AG04449 (cell line): ENCODE measurements at places on chromosomes 12 and 14.

- no peak for DNase-seq
These were observed 22.3 kb downstream of the HDAC7 start for GRCh38 chr12:47797441-47797840.

GRCh38 chr14:92466059-92466458 lies 47.5 kb upstream of the RIN3 start:
- no peak for DNase-seq

DNA sequence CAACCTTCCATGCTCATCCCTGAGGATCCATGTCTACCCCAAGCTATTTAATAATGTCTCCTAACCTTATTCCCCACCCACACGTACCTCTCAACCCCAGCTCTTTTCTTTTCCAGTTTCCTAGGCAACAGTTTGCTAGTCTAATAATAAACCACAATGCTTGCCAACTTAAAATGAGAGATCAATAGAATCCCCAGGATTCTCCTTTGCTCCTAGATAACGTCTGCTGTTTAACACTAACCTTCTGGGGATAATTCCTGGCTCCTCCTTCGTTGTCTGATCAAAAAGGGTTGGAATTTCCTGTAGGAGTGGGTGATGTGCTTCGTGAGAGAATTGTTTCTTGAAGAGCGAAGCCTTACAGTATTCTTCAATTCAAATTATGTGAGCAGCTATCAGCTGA lies 42.2 kb upstream of the DBX2 start:
- no peak for DNase-seq

- DNase-seq = no peak
These were observed 42.5 kb downstream of the DUSP6 start for GRCh38 chr12:89309815-89310214.

- DNase-seq = no peak
These were observed 7.4 kb upstream of the HSPB8 start for GRCh38 chr12:119171291-119171690.

DNA sequence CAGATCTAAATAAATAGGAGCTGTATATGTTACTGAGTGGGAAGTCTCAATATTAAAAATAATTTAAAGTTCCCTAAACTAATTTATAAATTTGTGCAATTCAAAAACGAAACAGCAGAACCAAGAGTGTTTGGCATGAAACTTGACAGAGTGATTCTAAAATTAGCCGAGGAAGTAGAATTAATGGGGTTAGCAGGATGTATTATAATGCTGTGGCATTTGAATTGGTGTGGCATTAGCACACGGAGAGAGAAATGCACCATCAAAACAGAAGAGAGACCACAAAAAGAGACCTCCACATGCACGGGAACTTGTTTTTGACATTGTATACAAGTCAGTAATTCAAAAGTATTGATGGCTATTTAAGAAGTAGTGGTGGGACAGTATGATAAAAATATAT lies 366.0 kb upstream of the RGS6 start:
- DNase-seq = no peak

GRCh38 chr12:49789992-49790391 lies 38.2 kb downstream of the NCKAP5L start:
- no peak for DNase-seq

DNA sequence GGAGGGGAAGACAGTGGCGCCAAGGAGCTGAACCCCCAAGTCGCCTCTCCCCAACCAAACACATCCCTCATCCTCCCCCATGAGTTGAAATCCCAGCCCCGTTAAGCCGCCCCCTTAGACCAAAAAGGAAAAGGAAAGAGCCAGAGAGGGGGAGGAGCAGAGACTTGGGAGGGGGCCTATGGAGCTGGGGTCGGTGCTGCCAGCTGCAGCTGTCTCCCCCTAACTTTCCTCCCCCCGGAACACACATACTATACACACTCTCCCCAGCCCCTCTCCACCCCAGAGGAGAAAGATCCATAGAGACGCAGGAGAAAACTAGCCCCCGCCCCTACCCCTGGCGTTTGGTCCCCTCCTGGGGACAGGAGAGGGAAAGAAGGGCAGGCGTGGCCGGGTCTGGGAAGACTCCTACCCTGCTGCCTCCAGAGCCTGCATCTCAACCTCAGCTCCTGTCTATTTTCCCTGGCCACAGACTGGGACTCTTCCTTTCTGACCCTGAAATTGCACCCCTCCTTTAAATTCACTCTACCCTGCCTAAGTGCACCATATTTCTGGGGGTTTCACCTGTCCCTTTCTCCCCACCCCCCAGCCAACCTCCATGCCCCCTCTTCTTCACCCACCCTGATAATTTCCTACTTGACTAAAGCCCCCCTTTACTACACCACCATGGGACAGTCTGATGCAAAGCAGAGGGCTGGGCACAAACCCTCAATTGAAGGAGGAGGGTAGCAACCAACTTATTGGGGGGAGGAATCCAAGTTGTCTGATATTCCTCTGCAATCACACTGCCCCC lies 1.7 kb upstream of the HOXC9 start:
- no peak for DNase-seq

DNA sequence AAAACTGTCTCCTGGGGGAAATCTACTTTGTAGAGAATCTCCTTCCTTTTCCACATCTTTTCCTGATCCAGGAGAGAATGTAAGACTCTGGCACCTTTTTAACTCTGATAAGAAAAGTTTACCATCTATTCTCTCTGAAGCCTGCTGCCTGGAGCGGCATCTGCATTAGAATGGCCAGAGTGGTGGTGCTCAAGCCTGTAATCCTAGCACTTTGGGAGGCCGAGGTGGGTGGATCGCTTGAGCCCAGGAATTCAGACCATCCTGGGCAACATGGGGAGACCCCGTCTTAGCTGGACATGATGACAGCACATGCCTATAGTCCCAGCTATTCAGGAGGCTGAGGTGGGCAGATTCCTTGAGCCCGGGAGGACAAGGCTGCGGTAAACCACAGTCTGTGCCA lies 1.4 kb upstream of the CHFR start:
- DNase-seq = no peak

GRCh38 chr12:41709012-41709411 lies 435.7 kb downstream of the GXYLT1 start:
- no peak for DNase-seq

DNA sequence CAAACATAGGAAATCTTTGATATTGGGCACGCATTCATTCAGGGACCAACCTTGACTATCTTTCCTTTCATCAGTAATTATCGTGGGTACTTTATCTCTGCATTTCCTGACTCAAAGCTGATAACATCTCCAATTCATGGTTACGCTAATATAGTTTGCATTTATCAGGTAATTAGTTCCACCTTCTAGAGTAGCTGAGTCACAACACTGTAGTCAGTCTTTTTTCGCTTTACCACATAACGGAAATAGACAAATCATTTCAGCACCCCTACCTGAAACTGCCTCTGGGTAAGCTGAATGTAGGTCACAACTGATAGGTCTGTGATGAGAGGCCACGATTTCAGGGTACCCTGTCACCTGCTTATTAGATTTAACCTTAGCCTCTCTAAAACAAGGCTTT lies 36.7 kb upstream of the IL22 start:
- no peak for DNase-seq

GRCh38 chr12:45907955-45908354 lies 82.4 kb downstream of the SCAF11 start:
- DNase-seq = no peak

DNA sequence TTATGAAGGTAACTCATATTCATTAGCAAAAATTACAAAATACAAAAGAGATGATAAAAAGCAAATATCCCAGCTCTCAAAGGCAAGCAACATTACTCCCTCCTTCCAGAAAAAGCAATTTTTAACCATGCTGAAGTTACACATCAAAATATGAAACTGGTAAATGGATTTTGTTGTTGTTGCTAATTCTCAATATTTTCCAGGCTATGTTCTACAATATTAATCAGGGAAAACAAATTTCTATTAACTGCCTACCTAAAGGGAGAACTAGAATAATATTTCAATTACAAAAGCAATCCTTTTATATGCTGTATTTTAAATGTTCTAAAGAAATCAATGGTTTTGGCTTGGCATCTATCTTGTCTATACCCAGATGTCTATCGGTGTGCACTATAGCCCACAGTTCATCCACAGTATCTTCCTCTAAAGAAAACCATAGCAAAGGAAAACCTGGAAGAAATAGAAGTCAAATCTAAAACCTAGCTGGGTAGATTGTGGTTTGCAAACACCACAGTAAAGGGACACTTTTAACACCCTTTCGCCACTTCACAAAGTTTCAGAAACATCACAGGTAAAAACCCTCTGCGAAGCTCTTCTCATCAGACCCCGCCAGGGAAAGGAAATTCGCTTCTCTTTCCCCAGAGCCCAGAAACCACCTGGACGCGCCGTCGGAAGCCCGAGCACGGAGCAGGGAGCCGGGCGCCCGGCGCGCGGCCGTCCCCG lies 32.0 kb downstream of the TC2N start:
- DNase-seq = no peak

GRCh38 chr12:120095331-120095730 lies 21.2 kb downstream of the RAB35 start:
- no peak for DNase-seq

GRCh38 chr12:108337235-108338223 lies 1.6 kb downstream of the CMKLR1 start:
- DNase-seq = no peak

DNA sequence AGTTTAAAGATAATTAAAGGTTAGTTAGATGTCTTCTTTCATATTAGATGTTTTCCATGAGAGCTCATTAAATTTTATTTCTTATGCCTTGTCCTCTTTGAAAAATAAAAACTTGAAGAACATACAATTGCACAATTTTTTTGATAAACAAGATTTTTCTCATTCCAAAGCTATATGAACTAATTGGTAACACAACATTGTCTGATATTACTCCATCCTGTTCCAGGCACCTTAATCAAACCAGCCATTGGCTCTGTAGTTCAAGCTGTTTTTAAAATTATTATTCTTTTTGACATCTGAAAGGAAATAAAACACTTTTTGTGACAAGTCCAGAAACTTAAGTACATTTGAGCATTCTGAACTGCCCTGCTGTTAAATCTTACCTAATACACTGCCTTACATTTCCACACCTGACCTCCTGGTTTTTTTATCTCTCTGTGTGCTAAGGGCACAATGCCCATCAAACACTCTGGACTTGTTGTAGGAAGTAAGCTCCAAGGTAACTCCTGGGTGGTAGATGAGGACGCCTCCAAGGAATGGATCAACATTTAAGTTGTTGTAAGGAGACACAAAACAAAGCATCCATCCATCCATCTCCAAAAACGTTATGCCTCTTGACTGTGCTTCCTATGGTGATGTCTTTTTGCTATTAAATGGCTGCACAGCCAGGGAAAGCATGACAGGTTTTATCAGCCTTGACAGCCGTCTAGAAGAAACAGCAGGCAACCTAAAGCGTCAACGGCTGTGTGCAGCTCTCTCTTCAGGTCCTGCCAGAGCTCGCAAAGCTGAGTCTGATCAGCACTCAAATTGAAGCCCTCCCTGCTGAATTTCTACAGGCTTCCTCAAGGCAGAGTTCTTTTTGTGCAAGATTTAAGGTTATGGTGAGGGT lies 449.9 kb upstream of the FLRT2 start:
- DNase-seq = no peak

DNA sequence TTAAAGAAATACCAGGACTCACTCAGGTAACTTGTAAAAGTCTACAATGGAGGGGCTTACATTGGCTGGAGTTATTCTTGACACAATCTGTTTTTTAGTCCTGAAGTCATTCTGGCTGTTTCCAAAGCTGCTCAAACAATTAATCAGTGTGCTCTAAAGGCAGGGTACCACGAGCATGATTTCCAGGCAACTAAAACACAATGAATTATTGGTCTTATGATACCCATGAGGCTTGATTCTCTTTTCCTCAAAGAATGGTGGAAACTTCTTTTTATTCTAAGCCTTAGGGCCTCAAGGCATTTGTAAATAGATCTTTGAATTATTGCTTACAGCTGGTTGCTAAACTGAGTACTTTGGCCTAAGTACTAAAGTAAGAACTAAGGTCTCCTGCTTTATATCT lies 199.8 kb upstream of the PDZRN4 start:
- no peak for DNase-seq

DNA sequence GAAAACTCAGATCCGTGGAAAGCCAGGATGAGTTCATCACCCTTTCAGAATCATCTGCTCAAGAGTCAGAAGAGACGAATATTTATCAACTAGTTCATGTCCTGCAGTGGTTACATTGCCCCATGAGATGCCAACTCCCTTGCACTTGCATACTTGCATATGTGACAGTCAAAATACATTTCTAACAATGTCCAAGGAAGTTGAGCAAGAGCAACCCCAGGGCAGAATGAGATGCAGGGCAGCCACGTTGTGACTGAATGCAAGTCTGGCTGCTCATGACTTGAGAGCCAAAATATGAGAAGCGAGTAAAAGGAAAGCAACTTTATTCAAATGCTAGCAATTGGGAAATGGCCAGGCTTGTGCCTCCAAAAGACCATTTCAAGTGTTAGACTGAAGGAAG lies 23.6 kb upstream of the UTP20 start:
- no peak for DNase-seq

DNA sequence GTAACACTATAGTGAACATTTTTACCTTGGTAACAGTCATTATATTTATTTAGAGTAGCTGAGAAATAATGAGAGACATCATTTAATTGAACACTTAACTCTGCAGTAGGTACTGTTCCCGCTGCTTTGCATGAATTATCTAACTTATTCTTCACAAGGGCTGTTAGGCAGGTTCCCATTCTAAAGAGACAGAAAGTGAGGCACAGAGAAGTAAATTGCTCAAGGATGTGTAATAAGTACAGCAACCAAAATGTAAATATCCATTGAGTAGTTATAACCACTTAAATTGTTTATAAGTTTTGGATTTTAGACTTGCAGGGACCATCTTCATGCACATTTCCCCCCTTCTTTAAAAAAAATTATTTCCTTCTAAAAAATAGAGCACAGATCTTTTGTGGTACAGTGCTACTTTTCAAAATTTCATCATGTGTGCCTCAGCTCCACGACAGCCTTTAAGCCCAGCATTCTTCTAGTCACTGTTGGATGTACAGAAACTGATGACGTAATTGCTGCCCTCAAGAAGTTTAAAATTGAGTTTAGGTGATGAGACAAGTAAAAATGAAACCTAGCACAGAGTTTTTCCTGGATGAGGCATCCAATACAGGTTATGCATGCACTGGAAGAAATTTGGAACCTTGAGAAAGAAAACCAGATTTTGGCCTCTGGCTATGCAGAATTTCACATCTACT lies 6.0 kb upstream of the MANSC4 start:
- DNase-seq = no peak
